ENCODE measurements at places on chromosomes 4 and X.

DNA sequence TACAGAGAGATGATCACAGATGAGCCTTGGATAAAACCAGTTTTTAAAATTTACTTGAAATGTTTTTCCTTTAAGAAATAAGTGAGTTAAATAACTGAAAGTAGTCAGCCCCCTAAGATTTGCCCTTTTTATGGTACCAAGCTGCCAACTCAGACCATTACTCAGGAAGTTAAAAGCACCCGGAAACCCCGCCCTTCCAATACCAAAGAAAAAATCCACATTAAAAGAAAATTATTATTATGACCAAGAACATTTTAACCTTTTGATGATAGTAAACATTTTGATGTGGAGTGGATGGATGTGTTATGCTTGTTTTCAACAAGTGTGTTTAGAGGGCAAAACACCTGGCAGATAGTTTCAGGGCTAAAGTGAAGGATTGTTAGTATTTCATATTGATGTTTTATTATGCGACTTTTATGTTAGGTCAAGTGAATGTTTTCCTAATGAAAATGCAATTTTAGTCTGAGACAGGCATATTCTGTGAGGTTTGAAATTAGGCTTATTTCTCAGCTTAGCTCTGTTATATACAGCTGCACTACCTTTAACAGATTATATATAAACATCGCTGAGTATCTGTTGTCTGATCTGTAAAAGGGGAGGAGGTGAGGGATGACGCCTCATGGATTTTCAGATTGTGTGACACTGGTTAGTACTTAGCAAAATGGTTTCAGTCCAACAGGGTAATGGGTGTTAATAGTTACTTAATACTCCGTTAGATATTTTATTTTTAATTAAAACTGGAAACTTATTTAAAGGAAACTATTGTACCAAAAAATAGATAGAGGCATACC is 89.0 kb downstream of the KDM6A start:
- no peak for DNase-seq

- DNase-seq: no peak
Observed at GRCh38 chr4:23166407-23166806, 473.7 kb downstream of the GBA3 start.

- no peak for DNase-seq
Observed at GRCh38 chr4:139582044-139582443, 26.0 kb upstream of the SETD7 start.

DNA sequence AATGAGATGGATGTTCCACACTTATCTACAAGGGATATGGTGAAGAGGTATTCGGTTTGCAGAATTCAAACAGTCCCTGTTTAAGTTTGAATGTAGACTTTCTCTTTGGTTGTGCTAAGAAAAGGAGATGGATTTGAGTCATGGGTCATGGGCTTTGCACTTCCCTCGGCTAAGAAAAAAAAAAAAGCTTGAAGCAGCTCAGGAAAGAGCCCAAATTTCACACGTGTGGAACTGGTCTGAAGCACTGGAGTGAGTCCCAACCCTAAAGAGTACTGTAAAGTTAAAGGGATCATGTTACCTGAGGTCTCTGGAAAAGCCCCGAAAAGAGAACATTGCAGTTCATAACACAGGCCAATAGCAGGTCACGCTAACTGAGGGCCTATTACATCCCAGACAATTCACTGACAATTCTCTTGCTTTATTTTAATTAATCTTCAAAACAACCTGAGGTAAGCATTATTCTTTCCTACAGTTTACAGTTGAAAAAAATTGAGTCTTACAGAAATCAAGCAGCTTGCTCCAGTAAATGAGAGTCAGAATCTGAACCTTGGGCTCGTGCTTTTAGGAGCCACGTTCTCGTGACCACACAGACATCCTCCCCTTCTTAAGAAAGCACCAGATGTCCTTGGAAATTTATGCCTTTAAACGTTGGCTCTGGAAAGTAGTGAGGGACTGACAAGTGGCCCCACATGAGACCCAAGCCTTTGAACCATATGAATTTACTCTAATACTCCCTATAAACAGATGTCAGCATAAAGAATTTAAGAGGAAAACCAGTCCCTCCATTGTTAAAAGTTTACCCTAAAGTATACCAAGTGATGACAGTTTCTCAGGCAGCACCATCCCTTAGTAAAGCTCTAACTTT is 89.3 kb downstream of the MAD2L1 start:
- no peak for DNase-seq

DNA sequence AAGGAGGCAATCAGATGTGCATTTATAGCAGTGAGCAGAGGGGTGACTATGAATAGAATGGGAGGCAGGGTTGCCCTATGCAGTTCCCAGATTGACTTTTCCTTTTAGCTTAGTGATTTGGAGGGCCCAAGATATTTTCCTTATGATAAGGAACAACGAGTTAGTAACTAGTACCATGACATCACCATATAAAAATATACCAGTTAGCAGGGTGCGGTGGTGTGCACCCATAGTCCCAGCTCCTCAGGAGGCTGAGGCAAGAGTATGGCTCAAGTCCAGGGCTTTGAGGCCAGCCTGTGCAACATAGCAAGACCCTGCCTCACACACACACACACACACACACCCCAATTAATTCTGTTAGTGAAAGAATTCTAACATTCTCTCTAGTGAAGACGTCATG is 53.0 kb downstream of the IL13RA2 start:
- DNase-seq: no peak

GRCh38 chrX:55057675-55058249 is 17.1 kb upstream of the PAGE2B start:
- peak; percentile 28 for DNase-seq

- DNase-seq: no peak
Observed at GRCh38 chr4:88693792-88694191, 3.8 kb downstream of the NAP1L5 start.

GRCh38 chr4:145756244-145756643 is 76.3 kb downstream of the C4orf51 start:
- no peak for DNase-seq

DNA sequence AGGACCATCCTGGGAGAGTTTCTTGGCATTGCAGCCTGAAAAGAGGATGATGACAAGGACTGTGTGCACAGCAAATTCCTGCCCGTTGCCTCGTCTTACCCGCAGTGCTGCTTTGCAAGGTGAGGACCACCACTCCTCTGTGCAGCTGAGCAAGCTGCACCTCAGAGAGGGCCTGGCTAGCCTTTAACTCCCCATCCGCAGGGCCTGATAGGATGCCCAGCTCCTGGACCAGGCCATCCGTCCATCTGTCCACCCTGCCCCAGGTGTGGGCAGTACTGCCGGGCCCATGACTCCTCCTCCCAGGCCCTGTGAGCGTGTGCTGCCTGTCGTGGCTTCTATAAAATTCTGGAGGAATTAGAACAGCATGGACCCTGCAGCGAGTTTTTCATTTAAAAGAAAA is 43.9 kb upstream of the PPP2R2C start:
- no peak for DNase-seq
